ENCODE measurements at places on chromosomes 5 and 9.

DNA sequence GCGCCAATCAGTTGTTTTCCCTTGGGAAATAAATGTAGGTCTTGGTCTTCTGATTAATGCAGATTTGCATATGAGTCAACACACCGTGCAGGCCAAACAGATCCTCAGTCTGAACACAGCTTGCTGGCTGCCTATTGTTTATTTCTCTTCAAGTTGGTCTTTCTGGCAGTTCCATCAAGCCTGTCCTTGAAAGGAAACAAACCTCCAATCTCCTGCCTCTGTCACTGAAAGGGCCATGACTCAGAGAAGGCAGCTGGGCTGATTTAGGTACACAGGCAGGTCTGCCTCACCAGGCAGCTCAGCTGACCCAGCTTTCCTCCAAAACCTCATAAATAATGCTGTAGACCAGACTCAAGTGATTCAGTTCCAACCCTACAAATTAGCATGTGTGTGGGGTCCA is 175.9 kb downstream of the MAN2A1 start:
- no peak for DNase-seq

GRCh38 chr9:120946259-120946658 is 19.7 kb upstream of the TRAF1 start:
- no peak for DNase-seq

DNA sequence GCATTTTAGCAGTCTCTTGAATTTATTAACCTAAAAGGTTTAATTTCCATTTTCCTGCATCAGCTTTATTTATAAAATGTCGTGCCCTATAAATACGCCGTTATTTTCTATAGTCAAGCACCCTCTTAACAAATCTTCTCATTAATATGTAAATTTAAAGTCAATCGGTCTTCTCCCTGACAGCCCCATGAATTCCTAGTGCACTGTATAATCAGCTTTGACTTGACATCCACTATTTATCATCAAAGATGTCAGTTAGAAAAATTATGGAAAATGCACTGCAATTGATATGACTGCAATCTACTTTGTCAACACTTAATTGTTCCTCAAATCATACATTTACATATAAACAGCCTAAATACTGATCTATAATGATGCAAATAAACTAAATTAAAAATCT is 83.4 kb downstream of the AP3B1 start:
- no peak for DNase-seq

DNA sequence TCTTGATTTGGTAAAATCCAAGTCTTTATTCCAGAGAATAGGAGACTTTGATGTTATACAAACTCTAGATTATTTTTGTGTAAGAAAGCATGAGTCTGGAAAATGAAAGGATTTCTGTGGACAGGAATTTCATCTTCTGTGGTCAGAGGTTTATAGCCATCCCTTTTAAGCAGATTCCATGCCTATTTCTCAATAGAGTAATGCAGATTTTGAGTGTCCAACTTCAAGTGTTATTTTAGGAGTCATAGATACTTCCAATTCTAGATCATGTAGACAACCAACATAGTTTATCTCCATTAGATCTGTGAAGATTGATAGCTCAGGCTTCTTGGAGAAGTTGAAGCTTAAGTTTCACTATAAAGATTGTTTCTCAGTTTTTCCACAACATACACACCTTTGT is 379.7 kb downstream of the PSAT1 start:
- DNase-seq = no peak

DNA sequence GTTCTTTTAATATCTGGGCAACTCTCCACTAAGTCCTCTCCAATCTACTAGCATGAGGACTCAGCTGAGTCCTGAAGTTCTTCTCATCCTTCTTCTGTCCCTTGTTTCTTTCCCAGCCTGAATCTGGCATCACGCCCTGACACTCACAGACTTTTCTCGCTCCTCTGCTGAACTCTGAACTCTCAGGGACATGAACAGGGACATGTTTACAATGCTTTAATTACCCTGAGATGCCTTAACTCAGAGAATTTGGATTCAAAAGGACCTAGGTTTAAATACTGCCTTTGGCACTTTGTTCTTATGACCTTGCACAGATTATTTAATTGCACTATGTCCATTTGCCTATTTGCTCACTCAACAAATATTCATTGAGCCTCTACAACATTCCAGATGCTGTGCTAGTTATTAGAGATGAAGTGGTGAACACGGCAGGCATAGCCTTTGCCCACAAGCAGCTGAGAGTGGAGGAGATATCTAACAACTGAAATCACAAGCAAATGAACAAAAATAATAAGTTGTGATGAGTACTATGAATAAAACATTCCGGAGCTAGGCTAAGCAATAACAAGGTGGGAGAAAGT is 106.0 kb downstream of the ADRB2 start:
- no peak for DNase-seq

DNA sequence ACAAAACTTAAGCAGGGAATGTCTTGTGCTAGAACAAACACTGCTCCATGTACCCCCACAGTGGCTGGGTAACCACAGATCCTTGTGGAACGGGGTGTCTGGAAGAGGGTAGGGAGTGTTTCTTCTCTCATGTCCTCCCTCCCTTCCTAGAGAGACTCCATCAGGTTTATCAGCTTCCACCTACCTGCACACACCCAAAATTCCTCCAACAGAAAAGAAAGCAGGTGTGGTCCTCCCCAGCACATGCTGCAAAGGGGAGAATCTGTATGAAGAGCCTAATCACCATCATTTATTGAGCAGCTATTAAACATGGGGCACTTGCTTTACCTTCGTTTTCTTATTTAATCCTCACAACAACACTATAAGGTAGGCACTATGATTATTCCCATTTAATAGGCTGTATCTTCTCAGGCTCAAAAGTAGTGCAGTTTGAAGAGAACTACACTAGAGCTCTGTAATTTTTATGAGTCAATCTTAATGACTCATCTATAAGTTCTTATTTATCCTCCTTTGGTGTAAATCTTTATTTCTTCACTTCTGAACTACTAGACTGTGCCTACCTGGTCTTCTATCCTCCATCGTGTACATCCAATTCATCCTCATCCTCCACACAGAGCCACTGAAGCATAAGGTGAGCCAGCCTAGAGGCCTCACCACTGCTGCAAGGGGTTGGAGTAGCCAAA is 31.6 kb downstream of the C9orf40 start:
- DNase-seq = no peak

DNA sequence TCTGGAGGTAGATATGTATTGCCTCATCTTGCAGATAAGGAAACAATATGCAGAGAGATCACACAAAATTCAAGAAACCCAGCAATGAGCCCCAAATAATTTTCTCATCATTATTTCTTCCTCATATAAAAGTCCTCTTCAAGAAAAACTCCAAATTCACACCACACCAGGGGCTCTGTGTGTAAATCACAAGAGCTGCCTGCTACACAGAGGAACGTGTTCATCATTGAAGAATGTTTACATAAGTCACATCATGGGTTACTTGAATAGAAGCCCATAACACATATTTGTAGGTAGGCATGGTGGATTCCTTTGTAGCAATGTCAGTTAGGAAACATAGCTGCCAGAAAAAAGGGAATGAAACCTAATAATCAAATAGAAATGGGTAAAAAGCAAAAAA is 308.1 kb upstream of the TLE4 start:
- no peak for DNase-seq

GRCh38 chr5:157924490-157924889 is 65.5 kb upstream of the CLINT1 start:
- DNase-seq = no peak

GRCh38 chr5:64958757-64959391 is 190.1 kb downstream of the CWC27 start:
- DNase-seq = no peak

GRCh38 chr9:63859475-63860215 is 1425.4 kb downstream of the FOXD4L5 start:
- DNase-seq = no peak

GRCh38 chr5:141633871-141634561 is 2.6 kb downstream of the HDAC3 start:
- DNase-seq = no peak

DNA sequence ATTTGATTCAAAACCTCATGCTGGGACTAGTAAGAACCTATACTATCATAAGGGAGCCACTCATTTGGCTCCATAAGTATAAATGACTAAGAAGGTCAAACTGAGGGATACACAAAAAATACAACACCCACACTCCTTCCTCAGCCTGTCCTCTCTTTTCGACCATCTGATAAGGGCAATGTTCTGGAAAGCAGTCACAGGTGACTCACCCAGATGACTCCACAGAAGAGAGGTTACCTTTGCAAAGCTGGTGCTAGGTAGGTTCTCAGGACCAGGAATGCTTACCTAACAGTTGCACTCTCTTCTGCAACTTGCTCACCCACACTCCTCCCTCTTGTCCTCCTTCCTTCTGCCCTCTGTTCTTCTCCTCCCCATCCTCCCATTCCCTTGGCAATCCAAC is 32.9 kb downstream of the LHFPL2 start:
- no peak for DNase-seq

DNA sequence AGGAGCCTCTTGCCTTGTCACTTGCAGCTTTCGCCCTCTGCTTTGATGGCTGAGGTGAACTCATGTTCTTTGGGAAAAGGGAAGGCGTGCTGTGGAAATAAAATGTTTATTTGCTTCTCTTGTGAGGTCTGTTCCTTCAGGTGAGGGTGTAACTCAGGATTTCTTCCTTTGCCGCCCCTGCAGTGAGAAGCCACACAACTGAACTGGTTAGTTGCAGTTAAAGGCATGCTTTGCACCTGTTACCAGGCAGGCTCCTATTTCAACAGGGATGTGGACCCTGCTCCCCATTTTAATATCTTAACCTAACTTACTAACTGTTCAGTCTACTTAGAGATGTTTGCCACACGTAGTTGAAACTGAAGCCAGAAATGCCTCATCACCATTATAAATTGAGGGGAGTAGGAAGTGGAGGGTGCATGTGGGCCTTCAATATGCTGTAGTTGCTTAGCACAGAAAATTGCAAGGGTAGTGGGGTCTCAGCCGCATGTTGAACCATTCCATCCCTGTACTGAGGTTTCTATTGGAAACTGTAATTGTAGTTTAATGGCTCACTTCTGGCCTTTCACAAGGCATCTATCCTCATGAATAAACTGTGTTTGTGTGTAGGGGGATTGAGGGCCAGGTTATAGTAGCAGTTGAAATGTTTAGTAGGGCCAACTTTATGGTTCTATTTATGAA is 7.9 kb downstream of the RACK1 start:
- no peak for DNase-seq

DNA sequence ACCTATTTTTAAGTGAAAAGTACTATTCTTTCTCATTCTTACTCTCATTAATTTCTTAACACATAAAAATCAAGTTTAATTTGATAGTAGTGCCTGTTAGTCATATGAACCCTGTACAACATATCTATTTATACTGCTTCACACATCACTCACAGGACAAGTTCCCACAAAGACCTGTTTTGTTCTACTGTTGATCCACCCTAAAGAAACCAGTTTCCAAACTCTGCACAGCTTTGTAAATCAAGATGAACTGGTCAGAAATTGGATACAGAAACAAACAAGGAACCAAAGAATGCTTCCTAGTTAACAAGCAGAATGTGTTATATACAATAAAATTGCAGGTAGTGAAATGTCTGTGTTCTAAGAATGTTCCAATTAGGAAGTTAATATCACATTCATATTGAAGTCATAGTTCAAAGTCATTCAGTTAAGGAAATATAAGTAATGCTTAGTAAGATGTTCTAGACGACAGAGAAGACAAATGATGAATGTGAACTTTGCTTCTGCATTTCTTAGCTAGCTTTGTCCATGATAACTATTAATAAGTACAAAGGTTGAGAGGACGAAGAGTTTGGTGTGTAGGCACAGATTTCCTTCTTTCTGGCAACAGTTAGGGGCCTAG is 33.4 kb downstream of the C9orf85 start:
- no peak for DNase-seq

DNA sequence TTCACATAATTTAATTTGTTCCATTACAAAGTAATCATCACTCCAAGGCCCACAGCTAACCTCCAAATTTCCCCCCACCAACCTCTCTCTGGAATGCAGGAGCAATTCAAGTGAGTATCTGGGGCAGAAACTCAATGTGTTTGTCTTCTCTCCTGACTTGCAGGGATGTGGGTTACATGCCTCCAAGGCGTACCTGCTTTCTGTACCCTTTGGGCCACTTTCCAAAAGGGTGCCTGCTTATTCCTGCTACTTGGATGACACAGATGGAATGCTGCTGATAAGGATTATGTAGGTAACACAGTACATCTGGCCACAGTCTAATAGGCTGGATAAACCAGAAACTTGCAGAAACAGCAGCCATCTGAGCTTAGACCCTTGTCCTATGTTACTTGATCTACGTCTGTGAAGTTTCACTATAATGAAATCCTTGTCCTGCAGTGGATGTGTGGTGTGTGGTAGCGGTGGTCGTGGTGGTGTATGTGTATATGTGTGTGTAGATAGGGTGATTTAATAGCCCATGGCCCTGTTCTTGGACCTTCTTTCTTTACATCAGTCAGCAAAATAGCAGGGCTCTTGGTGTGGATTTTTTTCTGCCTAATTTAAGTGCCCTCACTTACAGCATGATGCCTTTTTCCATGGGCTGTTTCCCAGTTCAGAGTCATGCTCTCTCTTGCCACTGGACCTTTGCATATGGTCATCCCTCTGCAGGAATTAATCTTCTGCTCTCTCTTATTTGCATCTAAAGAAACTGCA is 175.9 kb downstream of the ZDHHC21 start:
- no peak for DNase-seq

- no peak for DNase-seq
Observed at GRCh38 chr5:6365142-6365976, 13.0 kb downstream of the MED10 start.

DNA sequence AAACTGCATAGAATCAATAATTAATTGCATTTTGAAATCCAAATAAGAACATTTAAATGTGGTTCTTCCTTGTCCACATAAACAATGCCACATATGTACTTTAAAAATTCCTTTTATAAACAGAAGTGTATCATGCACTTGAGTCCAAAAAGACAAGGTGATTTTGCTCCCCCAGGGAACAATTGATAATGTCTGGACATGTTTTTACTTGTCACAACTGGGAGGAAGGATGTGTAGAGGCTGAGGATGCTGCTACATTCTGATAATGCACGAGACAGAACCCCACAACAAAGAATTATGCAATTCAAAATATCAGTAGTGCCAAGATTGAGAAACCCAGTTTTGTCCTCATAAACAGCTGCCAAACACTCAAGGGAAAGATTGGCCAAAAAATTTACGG is 181.1 kb upstream of the ISL1 start:
- DNase-seq = no peak

DNA sequence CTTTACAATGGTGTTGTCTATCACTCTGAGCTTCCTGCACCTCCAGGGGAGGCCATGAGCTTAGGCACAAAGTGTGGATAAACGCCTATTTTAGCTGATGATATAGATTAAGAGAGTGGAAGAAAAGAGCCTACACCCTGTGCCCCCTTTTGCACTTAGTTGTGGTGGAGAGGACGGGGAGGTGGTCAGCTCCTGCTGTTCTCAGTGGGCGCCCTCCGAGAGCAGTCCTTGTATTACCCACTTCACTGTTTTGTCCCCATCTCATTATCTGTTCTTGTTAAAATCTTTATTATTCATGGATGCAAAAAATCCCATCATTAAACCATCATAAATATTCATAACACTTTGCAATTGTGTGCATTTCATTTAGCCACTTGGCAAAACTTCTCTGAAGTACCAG is 303.3 kb downstream of the EFNA5 start:
- DNase-seq = no peak

GRCh38 chr5:1262381-1262780 is 32.5 kb downstream of the TERT start:
- no peak for DNase-seq
